Uterus (tissue), 4 donors: ENCODE measurements at places on chromosomes 6 and 20. TPM values are rescaled to one million over a fixed set of nuclear protein-coding genes. Genes with fewer than 3 reads are reported as not detected.

The SIRPG gene
- total RNA-seq = 0.28 TPM

The ZSCAN23 gene
- 7.5 TPM for total RNA-seq

The CRISP3 gene
- not detected for total RNA-seq

The MTFR2 gene
- not detected for total RNA-seq

The FERMT1 gene
- 7.6 TPM for total RNA-seq

The HMGN4 gene
- 14.6 TPM for total RNA-seq

DNA sequence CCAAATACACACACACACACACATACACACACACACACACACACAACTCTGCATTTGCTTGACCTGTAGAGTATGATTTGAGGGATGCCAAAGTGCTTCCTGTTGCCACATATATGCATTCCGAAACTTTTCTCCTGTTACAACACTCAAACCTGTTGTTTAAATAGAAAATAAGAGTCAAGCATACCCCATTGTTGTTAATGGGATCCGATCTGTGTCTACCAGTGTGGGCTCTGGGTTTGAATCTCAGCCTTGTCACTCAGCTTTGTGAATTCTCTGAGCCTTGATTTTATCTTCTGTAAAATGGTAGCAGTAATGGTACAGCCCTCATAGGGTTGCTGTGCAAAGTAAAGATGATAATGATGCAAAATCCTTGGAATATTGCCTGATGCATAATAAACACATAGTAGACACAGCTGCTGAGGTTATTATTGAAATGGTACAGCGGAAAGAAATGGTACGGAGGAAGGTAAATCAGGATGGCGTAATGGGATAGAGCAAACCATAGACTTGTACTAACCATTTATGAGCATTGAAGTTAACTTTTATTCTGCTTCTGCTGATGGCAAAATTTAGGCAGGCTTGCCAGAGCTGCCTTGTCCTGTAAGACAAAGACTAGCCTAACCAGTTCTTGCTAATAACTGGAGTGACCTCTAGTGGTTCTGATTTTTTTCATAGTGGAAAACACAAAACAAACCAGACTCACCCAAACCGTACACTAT lies 113.5 kb upstream of the PHACTR1 start:
- H3K27me3 ChIP-seq = no peaks in the 10 kb centered on the region
- no peak overlapping the region for H3K4me3 ChIP-seq
- no peak overlapping the region for H3K27ac ChIP-seq

GRCh38 chr6:47357827-47358226 lies 48.1 kb upstream of the TNFRSF21 start:
- H3K4me3 ChIP-seq = no peak overlapping the region
- H3K36me3 ChIP-seq = no peaks in the 10 kb centered on the region
- no peaks in the 10 kb centered on the region for H3K27me3 ChIP-seq
- no peak for DNase-seq

DNA sequence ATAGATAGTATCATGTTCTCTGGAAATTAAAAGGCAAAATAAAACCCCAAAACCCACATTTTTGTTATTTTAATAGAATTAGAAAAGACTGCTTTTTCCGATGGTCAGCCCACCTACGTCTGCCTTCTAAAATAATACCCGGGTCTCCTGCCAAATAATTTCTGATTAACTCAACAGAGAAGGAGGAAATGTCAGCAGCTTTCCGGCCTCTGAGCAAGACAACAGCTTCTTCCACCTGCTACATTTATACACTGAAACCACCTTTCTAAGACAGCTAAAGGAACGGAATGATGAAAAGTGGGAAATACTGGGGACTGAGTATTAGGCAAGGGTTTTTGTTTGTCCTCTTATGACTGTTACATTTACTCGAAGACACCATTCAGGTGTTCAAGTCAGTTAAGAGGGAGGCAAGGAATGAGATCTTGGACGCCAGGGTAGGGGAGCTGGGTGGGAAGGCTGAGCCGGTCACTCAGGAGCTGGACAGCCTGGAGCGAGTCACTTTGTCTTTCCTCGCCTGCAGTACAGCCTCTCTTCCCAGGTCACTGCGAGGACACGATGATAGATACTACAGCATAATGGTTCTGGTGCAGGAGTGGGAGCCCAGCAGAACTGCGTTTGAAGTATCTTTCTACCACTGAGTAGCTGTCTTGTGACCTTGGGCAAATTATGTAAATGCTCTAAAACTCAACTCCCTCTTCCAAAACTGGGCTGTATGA lies 96.3 kb upstream of the QKI start:
- H3K4me3 ChIP-seq = no peak overlapping the region
- H3K36me3 ChIP-seq = no peaks in the 10 kb centered on the region
- H3K4me1 ChIP-seq = no peaks in the 10 kb centered on the region
- H3K27ac ChIP-seq = no peak overlapping the region

- no peaks in the 10 kb centered on the region for H3K4me1 ChIP-seq
- no peak overlapping the region for H3K4me3 ChIP-seq
- no peaks in the 10 kb centered on the region for H3K27me3 ChIP-seq
These were observed 30.9 kb upstream of the ALDH8A1 start for GRCh38 chr6:134980846-134981245.

DNA sequence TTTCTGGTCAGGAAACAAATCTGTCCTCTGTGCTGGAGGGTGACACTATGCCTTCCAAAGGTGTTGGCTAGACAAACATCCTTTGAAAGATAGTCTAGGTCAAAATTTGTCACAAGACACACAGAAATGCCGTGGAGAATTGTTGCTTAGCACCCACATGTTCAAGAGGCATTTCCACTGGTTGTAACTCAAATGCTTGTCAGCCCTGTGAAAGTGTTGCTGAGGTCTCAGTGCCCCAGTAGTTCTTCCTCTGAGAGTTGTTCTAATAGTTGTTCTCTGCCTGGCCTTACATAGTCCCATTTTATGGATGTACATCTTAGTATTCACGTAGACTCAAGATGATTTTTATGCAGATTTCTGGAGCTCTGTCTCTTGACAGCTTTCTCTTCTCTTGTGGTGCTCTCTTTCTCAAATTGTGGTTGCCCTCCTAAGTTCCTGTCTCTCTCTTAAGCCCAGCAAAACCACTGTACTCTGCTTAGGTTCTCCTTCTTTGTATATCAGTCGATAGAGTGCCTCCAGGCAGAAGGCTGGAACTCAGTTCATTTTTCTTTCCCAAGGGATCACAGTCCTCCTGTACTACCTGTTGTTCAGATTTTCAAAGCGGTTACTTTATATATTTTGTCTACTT lies 39.5 kb upstream of the REV3L start:
- no peaks in the 10 kb centered on the region for H3K27me3 ChIP-seq
- peak overlapping the region; percentile 74 for H3K27ac ChIP-seq

DNA sequence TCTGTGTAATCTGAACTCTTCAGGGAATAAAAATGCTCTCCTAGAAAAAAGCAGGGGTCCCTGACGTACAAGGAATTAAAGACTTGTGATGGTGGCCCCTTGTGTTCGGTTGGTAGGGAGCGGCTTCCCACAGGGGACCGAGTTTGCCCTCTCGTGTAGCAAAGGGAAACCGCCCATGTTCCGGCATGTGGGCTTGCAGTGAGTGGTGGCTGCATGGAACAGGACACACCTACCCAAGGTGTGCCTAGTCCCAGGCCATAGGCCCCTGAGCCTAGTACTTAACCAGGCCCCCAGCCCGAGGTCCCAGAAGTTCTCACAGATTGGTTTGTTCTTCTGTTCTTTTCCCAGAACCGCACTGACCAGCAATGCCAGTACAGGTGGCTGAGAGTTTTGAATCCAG lies 15.5 kb downstream of the MYBL2 start:
- no peak overlapping the region for H3K4me3 ChIP-seq
- no peaks in the 10 kb centered on the region for H3K4me1 ChIP-seq
- H3K27ac ChIP-seq = no peak overlapping the region
- no peaks in the 10 kb centered on the region for H3K36me3 ChIP-seq
- DNase-seq = no peak

DNA sequence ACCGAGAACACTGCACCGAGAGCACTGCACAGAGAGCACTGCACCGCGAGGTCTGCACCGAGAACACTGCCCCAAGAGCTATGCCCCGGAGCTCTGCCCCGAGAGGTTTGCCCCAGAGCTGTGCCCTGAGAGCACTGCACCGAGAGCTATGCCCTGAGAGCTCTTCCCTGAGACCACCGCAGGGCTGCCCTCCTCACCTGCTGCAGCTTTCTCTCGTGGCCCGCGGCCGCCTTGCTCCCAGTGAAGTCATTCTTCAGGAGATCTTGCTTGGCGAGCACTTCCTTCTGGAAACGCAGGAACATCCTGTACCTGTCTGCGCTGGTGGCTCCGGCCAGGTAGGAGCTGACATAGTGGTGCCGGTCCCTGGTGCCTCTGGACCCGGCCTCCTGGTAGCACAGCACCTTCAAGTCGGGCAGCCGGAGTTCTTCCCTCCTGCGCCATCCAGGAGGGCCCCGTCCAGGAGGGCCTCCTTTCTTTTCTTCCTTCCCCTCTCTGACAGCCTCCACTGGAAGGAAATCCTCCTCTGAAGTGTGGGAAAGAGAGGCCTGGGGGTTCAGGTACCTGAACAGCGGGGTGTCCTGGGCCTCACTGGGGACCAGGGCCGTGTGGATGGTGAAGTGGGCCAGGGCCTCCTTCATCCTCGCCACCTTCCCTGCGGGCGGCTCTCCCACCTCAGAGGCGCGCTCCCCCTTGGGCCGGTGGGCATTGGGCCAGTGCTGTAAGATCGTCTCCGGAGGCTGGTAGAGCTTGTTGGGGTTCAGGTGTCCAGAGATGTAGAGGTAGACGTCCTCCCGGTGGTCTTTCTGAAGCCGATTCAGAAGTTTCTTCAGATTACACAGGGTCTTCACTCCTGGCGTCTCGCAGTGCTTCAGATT lies 7.8 kb downstream of the C6orf118 start:
- no peaks in the 10 kb centered on the region for H3K4me1 ChIP-seq
- H3K36me3 ChIP-seq = no peaks in the 10 kb centered on the region

- no peaks in the 10 kb centered on the region for H3K27me3 ChIP-seq
- no peak for DNase-seq
- no peaks in the 10 kb centered on the region for H3K4me1 ChIP-seq
- H3K27ac ChIP-seq = no peak overlapping the region
- no peak overlapping the region for H3K4me3 ChIP-seq
These were observed 46.2 kb downstream of the LY86 start for GRCh38 chr6:6634735-6635075.

GRCh38 chr20:63124782-63125580 lies 91.0 kb downstream of the YTHDF1 start:
- no peaks in the 10 kb centered on the region for H3K36me3 ChIP-seq
- DNase-seq = no peak
- H3K27me3 ChIP-seq = no peaks in the 10 kb centered on the region
- no peaks in the 10 kb centered on the region for H3K4me1 ChIP-seq

DNA sequence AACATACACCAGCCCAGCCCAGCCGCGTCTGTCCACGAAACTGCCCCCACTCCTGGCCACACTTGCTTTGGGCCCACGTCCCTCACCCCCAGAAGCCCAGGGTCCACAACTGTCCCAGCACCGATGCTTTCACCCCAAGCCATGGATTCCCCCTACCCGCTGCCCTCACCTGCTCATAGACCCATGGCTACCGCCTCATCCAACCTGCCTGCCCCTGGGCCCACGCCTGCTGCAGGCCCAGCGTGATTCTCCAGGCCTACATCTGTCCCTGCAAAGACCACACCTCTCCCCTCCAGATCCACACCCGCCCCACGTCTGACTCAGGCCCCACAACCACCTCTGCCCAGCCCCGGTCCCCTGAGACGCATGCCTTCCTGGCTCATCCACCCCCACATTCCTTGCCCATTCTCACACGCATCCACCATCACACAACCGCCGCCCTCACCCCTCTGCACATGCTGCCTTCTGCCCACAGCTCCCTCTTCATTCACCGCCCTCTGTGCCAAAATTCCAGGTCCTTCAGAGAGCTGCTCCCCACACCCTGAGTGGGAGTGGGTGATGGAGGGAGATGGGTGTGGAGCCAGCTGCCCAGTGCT lies 86.7 kb downstream of the GRM4 start:
- H3K27me3 ChIP-seq = no peaks in the 10 kb centered on the region
- no peaks in the 10 kb centered on the region for H3K4me1 ChIP-seq
- no peak overlapping the region for H3K27ac ChIP-seq
- H3K4me3 ChIP-seq = no peak overlapping the region
- no peak for DNase-seq

DNA sequence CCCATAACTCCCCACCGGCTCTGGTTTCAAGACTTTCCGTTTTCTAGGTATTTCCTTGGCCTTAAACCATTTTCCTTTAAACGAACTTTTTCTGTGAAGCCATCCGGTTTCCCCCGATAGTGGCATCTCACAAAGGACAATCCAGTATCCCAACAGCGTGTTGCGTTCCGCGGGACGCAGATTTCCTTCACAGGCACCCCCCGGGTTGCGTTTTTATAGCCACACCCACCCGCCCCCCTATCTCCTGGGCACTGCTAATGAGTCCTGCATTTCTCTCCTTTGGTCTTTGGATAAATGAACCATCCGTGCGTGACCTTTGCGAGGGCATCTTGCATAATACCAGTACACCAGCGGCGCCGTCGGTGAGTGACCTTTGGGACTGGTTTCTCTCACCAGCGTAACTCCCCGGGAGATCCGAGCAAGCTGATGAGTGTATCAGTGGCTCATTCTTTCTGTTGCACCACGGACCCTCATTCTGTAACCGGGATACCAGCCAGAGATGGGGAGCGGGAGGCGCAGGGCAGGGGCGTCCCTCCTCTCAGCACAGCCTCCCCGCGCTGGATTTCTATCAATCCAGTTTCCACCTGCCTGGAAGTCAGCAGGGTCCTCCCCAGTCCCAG lies 586 bp upstream of the NQO2 start:
- H3K36me3 ChIP-seq = no peaks in the 10 kb centered on the region
- H3K27me3 ChIP-seq = no peaks in the 10 kb centered on the region
- H3K27ac ChIP-seq = peak overlapping the region; percentile 80
- H3K4me3 ChIP-seq = peak overlapping the region; percentile 95
- no peak for DNase-seq

DNA sequence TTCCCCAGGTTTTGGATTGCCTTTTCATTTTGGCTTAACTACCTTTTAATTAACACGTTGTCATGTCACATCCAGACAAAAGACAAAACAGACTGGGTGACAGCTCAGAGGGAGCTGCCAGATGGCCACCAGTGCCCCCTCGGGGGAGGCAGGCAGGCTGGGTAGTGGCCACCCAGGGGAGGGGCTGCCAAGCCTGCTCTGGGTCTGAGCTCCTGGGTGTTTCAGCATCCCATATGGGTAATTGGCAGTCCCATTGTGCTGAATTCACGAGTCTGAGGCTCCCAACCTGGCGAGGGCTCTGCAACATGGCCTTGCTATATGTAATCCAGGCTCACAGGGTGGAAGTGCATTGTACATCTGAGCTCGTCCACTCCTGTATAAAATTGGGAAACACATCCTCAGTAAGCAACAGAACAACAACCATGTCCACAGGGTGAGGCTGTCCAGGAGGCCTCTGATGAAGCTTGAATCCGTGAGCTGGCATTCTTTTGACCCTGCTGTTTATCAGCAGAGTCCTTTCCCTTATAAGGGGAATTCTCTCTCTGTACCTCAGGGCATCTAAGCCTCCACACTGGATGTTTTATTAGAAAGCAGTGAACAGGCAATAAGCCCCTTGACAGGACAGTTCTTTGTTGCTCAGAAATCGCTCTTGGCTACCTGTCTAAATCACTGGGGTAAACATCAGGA lies 111.7 kb upstream of the SLC22A23 start:
- no peaks in the 10 kb centered on the region for H3K36me3 ChIP-seq
- no peaks in the 10 kb centered on the region for H3K27me3 ChIP-seq
- DNase-seq = no peak
- H3K27ac ChIP-seq = peak overlapping the region; percentile 10

- no peaks in the 10 kb centered on the region for H3K27me3 ChIP-seq
- H3K27ac ChIP-seq = no peak overlapping the region
- H3K4me3 ChIP-seq = no peak overlapping the region
- no peaks in the 10 kb centered on the region for H3K4me1 ChIP-seq
These were observed 33.1 kb downstream of the DTD1 start for GRCh38 chr20:18621004-18621403.
